ENCODE measurements at places on chromosomes 3 and 15. TPM values are rescaled to one million over a fixed set of nuclear protein-coding genes. Genes with fewer than 3 reads are reported as not detected.

DNA sequence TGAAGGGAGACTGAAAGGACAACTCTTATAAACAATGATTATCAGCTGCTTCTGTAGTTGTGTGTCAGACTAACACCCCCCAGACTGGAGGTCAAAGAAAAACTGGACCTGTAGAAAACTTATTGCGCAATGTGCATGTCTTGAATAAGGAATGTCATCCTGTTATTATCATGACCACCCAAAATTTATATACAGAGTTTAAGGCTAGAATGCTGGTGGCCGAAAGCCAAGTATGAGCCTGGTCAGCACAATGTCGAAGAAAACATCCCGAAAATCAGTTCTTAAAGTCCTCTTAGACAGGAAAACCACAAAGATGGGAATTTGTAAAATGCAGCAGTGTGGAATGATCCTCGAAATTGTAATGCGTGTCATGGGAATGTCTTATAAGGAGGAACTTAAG, 29.3 kb downstream of the RFTN1 start:
- H3K27ac ChIP-seq = peak overlapping the region; percentile 34
- no peak overlapping the region for H3K4me3 ChIP-seq
- H3K36me3 ChIP-seq = no peaks in the 10 kb centered on the region
- no peaks in the 10 kb centered on the region for H3K27me3 ChIP-seq
- peak; percentile 42 for DNase-seq
- H3K4me1 ChIP-seq = peaks cover 3% of the 10 kb centered on the region

GRCh38 chr15:29089731-29090616, 179.6 kb downstream of the NSMCE3 start:
- H3K4me1 ChIP-seq = no peaks in the 10 kb centered on the region
- H3K27ac ChIP-seq = no peak overlapping the region
- DNase-seq = no peak
- no peaks in the 10 kb centered on the region for H3K36me3 ChIP-seq
- no peak overlapping the region for H3K4me3 ChIP-seq
- no peaks in the 10 kb centered on the region for H3K27me3 ChIP-seq

DNA sequence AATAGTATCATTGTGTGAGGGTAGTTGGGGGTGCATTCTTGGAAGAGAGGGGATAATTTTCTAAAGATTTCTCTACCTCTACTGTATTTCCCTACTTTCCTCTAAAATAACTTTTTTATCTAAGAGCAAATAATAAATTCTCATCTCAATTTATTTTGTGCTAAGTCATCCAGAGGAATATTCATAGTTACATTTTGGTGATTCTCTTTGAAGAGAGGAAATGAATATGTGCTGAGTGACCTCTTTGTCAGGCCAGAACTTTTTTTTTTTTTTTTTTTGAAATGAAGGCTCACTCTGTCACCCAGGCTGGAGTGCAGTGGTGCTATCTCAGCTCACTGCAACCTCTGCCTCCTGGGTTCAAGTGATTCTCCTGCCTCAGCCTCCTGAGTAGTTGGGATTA, 15.1 kb upstream of the CCDC80 start:
- no peaks in the 10 kb centered on the region for H3K4me1 ChIP-seq
- H3K27me3 ChIP-seq = no peaks in the 10 kb centered on the region
- no peaks in the 10 kb centered on the region for H3K36me3 ChIP-seq
- H3K27ac ChIP-seq = no peak overlapping the region

- peaks cover 2% of the 10 kb centered on the region for H3K36me3 ChIP-seq
- no peaks in the 10 kb centered on the region for H3K27me3 ChIP-seq
- no peak overlapping the region for H3K4me3 ChIP-seq
- no peaks in the 10 kb centered on the region for H3K4me1 ChIP-seq
Measured at GRCh38 chr3:51568036-51568435, 29.5 kb downstream of the RAD54L2 start.

DNA sequence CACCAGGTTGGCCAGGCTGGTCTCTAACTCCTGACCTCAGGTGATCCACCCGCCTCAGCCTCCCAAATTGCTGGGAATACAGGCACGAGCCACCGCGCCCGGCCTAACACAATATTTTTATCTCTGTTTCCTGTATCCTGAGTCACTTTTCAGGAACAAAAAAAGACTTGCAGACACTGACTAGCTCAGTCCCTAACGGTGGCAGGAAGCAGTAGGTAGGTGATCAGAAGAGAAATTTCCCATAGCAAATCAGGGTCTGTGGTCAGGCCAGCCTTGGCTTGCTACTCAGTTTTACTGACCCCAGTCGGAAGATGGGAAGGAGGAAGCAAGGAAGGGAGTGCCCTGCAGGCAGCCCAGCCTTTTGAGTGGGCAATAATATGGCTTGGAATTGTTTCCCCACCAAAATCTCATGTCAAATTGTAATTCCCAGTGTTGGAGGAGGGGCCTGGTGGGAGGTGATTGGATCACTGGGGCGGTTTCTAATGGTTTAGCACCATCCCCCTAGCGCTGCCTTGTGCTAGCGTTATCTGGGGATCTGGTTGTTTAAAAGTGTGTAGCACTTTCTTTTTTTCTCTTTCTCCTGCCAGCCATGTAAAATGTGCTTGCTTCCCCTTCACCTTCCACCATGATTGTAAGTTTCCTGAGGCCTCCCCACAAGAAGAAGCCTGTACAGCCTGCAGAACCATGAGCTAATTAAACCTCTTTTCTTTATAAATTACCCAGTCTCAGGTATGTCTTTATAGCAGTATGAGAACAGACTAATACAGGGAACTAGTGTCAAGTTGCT, 19.5 kb upstream of the CDCP1 start:
- H3K4me1 ChIP-seq = peaks cover 26% of the 10 kb centered on the region
- H3K27ac ChIP-seq = no peak overlapping the region
- H3K36me3 ChIP-seq = no peaks in the 10 kb centered on the region
- no peak overlapping the region for H3K4me3 ChIP-seq

DNA sequence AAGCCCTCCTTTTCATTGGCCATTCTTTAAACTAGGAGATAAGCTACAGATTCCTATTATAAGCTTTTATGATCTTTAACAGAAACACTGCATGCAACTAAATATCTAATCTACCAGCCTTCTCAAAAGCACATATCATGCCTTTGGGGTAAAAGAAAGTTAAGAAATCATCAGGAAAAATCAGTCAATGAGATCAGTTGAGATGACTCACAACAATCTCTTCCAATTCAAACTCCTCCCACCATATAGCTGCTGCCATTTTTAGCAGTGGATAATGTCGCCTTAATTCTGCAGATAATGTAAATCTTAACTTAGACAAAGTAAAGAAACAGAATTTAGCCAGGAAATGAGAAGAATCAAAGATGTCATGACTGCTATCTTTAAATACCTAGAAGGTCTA, 135.2 kb upstream of the BCL6 start:
- no peaks in the 10 kb centered on the region for H3K36me3 ChIP-seq
- H3K4me3 ChIP-seq = no peak overlapping the region
- no peaks in the 10 kb centered on the region for H3K4me1 ChIP-seq
- H3K27ac ChIP-seq = no peak overlapping the region
- no peaks in the 10 kb centered on the region for H3K27me3 ChIP-seq
- DNase-seq = no peak

DNA sequence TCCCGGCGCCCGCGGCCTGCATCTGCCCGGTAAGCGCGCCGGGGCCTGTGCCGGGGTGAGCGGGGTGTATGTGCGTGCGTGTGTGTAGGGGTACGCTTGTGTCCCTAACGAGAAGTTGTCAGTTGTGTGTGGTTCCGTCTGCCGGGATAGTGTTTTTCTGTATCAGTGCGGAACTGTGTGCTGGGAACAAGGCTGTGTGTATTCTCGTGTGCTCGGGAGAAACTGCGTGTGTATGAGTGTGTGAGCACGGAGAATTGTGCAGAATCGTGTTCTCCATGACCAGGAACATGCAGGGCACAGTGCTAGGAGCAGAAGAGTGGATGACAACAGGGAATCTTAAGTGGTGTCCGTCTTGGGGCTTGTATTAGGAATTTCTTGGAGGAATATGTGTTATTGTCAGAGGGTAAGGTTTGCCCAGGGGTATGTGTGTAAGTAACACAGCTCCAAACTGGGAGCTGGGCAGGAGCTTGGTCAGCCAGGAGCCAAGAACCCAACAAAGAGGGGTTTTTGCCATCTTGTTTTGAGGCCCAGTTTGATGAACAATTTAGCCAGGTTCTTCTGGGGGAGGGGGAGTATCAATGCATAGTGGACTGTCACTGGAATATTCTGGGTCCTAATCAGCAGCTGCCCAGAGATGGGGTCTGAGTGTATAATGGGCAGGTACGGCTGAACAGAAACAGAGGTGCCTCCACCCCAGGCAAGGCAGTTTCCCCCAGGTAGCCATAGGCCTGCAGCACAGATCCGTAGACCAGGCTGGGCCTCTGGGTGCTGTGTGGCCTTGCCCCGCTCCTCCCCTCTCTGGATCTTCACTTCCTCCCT, 2.1 kb downstream of the ISL2 start:
- no peak for DNase-seq
- H3K27me3 ChIP-seq = peaks cover 99% of the 10 kb centered on the region
- peaks cover 31% of the 10 kb centered on the region for H3K4me1 ChIP-seq
- H3K4me3 ChIP-seq = peak overlapping the region; percentile 40
- H3K27ac ChIP-seq = peak overlapping the region; percentile 33

Gene GOLGA8S
- 0.24 TPM for polyA plus RNA-seq

All from large intestine (tissue), 12 donors.